ENCODE measurements at places on chromosomes 5 and 9.

DNA sequence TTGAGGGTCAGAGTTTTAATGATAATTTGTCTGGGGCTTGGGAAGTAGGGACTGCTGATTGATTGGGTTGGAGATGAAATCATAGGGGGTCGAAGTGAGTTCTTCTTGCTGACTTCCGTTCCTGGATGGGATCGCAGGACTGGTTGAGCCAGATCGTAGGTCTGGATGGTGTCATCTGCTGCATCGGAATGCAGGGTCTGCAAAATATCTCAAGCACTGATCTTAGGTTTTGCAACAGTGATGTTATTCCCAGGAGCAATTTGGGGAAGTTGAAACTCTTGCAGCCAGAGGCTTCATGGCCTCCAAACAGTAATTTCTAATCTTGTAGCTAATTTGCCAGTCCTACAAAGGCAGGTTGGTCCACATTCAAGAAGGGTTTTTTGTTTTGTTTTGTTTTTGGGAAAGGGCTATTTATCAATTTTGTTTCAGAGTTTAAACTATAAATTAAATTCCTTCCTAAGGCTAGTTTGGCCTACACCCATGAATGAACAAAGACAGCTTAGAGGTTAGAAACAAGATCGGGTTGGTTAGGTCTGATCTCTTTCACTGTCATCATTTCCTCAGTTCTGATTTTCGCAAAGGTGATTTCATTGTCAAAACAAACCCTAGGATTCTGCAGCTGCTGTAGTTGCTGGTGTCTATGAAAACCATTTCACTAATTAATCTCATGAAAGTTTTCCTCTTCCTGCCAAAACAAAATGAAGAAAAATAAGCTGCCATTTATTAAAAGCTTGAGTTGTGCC is 388.0 kb downstream of the TMEM232 start:
- no peak for DNase-seq

DNA sequence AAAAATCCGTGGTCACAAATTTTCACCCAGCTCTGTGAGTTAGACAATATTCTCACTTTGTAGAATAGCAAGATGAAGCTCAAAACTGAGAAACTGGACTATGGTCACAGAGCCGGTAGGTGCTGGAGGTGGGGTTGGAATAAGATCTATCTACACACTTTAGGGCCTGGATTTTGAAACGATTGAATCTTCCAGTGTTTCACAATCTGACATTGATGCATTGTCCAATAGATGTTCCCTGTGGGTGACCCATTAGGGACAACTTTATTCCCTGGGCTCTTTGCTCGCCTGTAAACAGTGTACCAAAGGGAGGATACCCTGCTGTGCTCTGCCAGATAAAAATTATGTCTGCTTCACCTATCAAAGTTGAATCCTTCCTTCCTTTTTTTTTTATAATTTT is 145.4 kb upstream of the MPDZ start:
- DNase-seq = no peak

DNA sequence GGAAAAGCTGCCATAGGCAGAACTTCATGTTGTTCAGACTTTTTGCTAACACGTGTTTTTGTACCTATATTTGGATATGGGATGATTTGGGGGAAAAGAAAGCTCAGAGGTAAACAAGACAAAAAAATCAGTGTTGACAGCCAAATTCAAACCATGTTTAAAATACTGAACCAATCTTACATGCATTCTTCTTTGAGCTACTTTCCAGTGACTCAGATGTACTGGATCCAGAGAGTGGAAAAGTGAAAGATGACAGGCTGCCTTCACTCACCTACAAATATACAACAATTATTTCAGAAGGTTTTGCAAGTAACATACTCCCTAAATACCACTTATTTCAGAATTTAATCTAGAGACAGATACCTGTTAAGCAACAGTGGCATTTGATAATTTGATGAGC is 165.7 kb downstream of the MPDZ start:
- no peak for DNase-seq

GRCh38 chr9:18331310-18331684 is 142.7 kb upstream of the ADAMTSL1 start:
- no peak for DNase-seq

DNA sequence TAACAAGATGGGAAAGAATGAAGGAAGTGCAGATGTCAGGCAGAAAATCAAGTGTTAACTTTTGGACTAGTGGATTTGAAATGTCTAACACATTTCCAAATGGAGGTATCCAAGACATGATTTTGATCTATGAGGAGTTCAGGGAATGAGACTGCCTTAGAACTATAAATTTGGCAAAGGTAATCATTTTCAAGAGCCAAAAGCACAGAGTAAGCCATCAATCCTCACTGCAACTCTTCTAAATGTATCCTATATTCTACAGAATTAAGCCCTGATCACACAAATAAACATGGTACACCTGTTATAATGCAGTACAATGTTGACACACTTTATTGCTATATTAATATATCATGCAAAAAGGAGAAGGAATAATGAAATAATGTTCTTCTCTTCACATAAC is 55.6 kb downstream of the SETX start:
- DNase-seq = no peak

DNA sequence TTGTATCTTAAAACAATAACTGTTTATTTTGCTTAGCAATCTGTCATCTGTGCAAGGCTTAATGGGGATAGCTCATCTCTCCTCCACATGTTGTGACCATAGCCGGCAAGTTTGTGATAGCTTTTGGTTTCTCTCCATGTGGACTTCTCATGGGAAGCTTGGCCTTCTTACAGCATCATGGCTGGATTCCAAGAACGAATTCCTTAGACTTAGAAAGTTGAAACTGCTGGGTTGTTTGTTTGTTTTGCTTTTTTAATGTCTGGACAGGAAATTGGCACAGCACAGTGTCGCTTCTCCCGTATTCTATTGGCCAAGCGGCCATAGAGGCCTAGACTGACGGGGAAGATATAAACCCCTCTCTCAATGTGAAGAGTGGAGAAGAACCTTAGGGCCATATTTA is 61.0 kb upstream of the PRDM9 start:
- DNase-seq = no peak

GRCh38 chr9:134995792-134996120 is 78.0 kb upstream of the FCN1 start:
- no peak for DNase-seq
